ENCODE measurements at places on chromosomes 3 and 15.

- DNase-seq, result no peak
Measured at GRCh38 chr15:94196531-94196930, 34.8 kb upstream of the MCTP2 start.

DNA sequence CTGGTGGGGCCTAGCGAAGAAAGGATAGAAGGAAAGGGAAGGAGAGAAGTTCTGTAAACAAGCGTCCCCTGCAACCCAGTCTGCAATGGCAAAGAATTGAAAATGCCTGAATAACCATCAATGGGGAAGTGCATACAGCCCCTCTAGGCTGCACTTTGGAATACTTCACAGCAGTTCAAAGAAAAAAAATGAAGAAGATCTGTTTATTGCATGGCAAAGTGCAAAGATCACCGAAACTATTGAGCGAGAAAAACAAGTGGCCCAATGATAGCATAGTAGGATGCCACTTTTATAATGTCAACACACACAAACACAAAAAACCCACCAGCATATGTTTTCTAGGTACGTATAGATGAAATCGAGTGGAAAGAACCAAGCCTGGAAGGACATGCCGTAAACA lies 13.6 kb upstream of the SLC6A1 start:
- no peak for DNase-seq

DNA sequence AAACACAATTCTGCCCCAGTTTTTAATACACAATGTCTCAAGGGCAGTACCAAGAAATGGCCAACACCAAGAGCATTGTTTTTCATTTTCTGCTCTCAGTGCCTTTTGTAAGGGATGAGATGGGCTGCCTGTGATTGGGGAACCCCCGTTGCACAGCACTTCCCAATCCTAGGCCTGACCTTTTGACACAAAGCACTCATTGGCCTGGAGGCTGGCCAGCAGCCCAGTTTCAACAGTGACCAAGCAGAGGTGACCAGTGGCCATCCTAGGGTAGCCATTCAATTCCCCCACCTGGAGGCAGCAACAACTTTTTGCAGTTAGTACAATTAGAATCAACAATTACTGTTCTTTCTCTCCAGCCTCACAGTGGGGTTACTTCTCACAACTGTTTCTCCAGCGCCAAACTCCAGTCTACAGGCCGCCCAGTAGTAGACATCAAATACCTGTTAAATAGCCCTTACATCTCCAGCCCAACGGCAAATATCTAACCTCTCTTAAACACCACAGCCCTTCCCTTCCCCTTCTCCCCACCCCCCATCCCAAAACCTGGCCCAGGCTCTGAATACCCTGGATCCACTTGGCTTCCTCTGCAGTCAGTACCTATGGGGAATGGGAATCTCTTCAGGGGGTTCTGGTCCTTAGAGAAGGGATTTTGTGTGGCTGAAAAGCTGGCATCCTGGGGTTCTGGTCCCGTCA lies 8.9 kb upstream of the LRRC2 start:
- no peak for DNase-seq

- no peak for DNase-seq
Measured at GRCh38 chr3:37904601-37905000, 42.9 kb downstream of the CTDSPL start.

DNA sequence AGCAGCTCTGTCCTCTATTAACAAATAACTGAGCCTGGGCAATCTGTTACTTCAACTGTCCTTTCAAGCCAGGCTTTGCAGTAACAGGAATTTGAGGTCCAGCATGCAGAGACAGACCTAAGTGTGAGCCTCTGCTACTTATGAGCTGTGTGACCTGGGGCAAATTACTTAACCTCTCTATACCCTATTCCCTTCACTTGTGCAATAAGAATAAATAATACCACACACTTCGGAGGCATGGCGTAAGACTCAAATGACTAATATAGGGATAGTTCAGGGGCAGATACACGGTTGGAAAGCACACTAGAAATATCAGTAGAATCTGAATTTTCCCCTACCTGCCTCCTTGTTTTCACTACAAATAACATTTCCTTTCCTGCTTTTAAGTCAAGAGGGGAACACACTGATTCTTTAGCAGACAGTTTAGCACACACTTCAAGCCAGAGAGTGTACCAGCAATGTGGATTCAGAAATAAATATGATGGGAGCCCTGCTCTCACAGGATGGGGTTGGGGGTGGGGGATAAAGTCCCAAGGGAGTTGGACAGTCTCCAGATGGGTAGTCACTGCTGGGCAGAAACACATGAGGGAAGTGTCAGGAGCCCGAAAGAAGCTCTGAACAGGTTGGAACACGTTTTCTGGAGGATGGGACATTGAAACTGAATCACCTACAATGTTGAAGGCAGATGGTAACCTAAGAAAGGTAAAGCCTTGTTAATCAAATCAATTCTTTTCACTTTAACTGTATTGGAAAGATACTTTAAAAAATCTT lies 61.8 kb upstream of the RBP1 start:
- DNase-seq, result no peak

DNA sequence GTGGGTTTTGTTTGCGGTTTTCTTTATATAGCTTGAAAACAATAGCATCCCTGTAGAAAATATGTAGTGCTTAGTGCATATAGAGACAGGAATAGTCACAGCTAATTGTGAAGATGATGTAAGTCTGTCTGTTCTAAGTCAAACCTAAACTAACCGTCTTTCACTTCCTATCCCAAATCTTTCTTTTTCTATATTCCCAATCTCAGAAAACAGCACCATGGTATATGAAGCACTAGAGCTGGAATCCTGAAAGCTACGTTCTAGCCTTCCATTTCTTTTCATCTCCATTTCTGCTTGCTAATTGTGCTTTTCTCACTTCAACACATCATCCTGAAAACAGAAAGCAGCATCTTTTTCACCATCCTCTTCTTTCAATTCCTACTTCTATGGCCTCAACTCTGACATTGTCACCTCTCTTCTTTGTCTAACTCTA lies 1235.5 kb downstream of the ROBO2 start:
- DNase-seq, result no peak

- no peak for DNase-seq
Measured at GRCh38 chr3:145704020-145704419, 457.0 kb downstream of the PLOD2 start.

- DNase-seq, result no peak
Measured at GRCh38 chr15:89118481-89118989, 30.3 kb downstream of the ABHD2 start.

DNA sequence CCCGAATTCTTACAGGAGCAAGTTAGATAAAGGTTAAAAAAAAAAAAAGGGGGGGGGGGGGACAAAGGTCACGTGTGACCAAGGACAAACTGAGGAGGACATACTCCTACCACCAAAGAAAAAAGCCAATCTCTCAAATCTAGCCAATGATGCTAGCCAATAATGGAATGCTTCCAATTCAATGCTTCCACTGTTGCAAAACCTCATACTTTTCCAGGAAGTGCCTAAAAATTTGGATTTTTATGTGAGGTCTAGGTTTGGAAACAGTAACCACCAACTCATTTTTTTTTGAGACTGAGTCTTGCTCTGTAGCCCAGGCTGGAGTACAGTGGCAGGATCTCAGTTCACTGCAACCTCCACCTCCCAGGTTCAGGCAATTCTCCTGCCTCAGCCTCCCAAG lies 11.4 kb downstream of the MSL2 start:
- DNase-seq, result no peak

DNA sequence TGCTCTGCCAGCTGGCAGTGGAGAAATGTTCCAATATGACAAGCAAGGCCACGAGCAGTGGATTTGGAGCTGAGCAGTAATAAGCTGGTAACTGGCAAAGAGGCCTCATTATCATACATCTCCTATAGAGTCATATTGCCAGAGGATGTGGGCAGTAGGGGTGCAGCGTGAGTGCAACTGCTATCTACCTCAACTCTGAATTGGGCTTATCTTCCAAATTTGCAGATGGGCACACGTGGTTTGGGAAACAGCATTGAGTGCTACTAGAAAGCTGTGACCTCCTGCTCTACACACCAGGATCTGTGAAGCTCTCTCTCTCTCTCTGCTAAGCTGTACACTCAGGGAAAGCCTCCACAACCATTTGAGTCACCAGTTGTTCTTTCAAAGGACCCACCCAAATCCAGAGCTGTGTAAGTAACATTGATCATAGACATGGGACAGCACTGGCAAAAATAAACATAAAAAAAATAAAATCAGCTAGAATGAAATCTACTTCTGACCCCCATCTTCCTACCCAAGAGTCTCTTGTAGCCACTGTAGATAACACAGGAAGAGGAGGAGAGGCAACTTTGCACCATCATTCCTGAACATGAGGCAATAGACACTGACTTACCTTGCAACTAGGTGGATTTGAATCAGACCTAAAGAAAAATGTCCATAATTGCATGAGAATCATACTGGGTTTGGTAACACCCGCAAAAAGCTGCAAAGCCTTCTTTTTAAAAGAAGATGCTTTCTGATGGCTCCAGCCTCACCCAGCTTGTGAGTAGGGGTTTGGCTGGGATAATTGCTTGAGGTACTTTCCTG lies 82.9 kb upstream of the THBS1 start:
- DNase-seq, result peak; percentile 31

DNA sequence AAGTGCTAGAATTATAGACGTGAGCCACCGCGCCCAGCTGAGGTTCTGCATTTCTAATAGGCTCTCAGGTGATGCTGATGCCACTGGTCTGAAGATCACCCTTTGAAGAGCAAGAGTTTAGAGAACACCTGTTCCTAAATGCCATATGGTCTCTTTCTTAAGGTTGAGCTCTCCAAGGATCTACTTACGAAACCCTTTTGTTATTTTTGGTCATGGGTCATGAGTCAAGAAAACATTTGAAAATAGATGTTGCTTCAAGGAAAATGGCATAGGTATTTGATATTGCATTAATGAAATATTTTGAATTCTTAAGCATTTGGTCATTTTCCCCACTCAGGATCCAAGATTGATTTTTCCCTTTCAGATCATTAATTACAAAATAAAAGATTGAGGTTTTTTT lies 74.7 kb upstream of the SOX2 start:
- no peak for DNase-seq

- no peak for DNase-seq
Measured at GRCh38 chr3:130671545-130672312, 74.9 kb downstream of the PIK3R4 start.

DNA sequence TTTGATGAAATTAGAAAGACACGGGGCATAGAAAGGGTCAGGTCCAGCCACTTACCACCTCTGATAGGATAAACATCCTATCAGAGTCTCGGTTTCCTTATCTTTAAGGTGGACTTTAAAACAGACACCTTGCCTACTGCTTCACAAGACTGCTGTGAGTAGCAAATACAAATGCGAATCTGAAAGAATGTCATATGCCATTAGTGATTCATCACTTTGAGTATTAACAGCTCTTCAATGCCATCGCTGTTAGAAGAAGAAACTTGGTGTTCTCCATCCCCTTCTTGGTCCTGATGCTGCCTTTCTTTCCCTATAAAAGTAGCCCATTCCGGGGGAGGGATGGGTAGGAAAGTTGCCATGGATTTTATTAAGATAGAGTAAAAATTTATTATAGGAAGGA lies 220.2 kb downstream of the RORA start:
- DNase-seq, result no peak

DNA sequence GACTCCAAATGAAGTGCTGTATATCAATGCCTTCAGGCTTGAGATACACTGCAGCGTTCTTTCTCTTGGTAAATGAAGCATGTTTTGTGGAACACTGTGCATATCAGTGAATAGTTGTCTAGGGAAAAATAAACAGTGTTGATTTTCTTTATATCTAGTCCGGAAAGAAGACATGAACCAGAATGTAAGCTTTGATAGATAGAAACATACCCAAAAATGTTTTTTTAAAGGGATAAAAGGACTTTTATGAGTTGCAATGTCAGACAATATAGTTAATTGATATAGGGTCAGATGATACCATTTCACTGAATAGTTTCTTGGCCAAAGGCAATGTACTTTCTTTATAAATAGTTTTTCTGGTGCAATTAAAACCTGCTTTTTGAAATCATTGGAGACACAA lies 1037.8 kb downstream of the OTOL1 start:
- DNase-seq, result no peak

GRCh38 chr3:138361561-138361971 lies 13.2 kb downstream of the MRAS start:
- DNase-seq, result no peak

DNA sequence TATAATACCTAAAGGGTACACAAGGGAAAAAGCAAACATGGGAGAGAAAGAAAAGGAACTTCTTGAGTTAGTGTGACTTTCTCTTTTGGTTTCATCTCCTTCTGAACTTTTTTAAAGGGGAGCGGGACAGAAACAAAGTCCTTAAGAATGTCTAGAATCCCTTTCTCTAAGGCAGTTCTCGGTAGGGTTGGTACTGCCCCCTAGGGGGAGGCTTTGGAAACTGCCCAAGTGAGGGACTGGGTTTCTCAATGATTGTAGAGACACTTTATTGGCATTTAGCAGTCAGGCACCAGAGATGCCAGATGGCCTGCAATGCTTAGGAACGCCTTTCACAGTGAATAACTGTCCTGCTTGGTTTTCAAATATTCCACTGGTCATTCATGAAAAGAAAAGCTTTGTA lies 172.7 kb downstream of the WDR72 start:
- no peak for DNase-seq

DNA sequence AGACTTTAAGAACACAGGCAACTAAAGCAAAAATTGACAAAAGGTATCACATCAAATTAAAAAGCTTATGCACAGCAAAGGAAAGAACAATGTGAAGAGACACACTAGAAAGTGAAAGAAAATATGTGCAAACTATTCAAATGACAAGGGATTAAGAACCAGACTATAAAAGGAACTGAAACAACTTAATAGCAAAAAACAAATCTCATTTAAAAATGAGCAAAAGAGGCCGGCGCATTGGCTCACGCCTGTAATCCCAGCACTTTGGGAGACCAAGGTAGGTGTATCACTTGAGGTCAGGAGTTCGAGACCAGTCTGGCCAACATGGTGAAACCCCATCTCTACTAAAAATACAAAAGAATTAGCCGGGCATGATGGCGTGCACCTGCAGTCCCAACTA lies 14.4 kb downstream of the NGLY1 start:
- no peak for DNase-seq

DNA sequence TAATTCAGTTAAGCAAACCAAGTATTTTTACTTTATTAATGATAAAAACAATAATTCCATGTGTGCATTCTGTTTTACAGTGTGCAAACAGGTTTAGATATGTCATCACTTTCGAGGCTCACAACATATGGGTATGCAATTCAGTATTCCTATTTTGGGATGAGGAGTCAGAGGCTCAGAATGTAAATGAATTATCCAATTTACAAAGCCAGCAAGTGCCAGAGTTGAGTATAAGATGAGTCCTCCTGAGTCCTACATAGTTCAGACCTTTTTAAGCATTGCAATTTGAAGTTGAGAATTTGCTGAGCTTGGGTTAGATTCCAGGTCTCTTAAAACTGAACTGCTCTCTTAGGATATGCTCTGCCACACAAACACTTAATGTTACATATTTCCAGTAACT lies 424.2 kb upstream of the ROBO2 start:
- DNase-seq, result no peak

GRCh38 chr3:182366746-182367145 lies 426.6 kb upstream of the ATP11B start:
- DNase-seq, result no peak
